Trophoblast cell (in vitro differentiated cells and primary cell): ENCODE measurements at places on chromosomes 1 and 21.

DNA sequence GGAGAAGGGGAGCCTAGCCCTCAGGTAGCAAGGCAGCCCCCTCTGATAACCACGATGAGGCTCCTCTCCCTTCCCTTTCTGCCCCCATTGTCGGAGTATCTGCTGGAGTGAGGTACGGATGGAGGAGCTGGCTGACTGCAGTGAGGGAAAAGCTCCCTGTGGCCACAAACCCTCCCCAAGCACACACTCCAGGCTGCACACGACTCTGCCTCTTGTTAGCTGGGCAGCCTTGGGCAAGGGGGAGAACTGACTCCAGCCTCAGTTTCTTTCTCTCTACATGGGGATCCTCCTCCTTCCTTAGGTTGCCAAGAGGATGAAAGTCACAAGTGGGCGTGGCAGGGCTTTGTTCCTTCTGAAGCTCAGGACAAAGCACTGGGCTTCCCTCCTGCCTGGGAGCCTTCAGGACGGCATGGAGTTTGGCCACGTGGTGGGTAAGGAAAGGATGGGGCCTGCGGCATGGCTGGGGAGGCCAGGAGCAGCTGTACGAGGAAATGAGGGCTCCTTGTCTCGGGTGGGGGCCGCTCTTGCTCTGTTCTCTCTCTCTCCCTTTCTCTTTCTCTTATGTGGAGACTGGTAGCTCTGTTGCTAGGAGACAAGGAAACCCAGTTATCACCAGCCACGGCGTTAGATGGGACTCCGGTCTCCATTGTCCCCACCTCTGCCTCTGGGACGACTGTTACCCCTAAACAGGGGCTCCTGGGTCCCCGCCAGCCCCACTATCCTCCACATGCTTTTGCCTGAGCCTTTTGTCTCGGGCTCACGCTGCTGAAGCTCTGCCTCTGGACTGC is 39.7 kb downstream of the LRP8 start:
- DNase-seq = no peak

GRCh38 chr1:50179639-50180038 is 70.9 kb downstream of the ELAVL4 start:
- DNase-seq = no peak

DNA sequence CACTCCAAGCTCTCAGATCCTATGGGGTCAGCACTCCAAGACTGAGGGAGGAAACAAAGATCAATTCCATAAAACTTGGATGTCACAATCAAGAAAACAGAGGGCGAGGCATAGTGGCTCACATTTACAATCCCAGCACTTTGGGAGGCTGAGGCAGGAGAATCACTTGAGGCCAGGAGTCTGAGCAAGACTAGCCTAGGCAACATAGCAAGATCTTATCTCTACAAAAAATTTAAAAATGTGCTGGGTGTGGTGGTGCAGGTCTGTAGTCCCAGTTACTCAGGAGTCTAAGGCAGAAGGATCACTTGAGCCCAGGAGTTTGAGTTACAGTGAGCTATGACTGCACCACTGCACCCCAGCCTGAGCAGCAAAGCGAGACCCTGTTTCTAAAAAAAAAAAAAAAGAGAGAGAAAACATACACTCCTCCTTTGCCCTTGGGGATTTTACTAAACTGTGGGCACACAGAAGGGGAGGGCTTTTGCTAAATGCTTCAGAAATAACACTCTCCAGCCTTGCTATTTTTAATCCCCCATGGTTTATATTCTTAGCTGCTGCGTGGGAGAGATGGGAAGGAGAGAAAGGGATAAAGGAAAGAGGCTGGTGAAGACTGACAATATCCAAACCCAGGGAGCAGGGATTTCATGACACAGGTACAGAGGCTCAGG is 18.1 kb downstream of the ARHGEF2 start:
- peak; percentile 89 for DNase-seq

DNA sequence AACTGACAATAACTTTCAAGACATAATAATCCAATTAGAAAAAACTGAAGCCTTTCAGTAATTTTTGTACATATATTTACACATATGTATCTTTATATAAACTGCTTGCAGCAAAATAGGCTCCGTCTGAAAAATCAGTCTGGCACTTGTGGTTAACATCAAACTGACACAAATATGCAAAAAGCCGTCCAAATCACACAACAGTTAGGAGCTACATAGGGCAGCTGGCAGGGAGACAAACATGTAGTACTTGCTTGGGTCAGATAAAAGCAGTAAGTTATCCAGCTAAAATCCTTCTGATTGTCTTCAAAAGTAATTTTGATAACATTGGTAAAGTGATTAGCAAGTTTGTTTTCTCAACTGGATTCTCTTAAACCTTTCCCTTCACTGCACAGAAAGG is 14.7 kb upstream of the GUCA2A start:
- DNase-seq = no peak

DNA sequence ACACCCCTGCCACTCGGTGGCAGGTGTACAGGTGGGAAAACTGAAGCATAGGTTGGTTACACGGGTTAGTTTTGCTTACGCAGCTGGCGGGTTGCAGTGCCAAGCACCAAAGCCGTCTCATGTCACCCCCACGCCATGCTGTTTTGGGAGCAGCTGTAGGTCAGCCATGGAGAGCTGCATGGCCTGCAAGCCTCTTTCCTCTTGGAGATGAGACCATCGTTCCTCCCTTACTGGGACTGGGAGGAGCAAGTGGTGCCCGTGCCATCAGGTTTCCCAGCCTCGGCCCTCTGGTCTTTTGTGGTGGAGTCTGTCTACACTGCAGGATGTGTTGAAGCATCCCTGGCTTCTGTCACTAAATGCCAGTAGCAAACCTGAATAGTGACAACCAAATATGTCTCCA is 46.9 kb downstream of the AJAP1 start:
- DNase-seq = no peak

DNA sequence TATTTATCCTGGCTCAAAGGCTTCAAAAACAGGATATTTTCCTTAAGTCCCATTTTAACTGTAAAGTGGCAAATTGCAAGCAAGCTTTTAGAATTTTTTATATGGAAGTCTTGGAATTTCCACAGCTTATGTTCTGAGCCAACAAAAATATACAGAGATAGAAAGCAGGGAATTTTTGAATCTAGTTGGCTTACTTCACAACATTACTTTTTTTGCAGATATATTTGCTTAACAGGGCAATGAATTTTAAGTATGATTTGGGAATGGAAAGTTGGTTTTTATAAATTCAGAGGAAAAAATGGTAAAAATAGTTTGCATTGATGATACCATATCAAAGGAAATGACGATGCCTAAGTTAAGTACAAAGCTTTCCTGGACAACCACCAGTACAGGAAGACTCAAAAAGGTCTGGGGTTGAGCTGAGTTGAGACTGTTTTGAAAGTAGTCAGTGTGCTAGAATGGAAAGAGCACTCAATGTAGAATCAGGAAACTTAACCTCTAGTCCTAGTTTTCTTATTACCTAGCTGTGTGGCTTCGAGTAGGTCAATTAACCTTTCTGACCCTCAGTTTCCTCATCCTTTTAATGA is 11.0 kb upstream of the VCAM1 start:
- no peak for DNase-seq

GRCh38 chr1:113178522-113178921 is 105.5 kb downstream of the LRIG2 start:
- DNase-seq = no peak

GRCh38 chr1:186139115-186139514 is 235.9 kb downstream of the TPR start:
- no peak for DNase-seq

GRCh38 chr1:209647156-209647555 is 5.1 kb downstream of the LAMB3 start:
- no peak for DNase-seq

- no peak for DNase-seq
These were observed 15.9 kb upstream of the SLC19A1 start for GRCh38 chr21:45558044-45558721.

GRCh38 chr1:227447531-227447990 is 115.8 kb upstream of the ZNF678 start:
- peak; percentile 40 for DNase-seq

DNA sequence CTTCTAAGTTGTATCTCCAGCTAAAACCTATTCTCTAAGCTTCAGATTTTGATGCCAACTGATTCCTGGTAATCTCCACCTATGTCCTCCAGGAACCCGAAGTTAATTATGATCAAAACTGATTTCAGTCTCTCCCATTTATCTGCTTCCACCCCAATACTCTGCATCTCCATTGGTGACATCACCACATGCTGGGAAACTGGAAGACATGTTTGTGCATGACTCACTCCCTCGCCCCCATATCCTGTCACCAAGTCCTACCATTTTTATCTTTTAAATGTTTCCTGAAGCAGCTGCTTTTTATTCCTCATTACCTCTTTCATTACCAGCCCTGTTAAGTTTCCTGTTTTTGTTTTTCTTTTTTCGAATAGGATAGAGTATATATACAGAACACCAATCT is 228.5 kb downstream of the LRRC40 start:
- DNase-seq = no peak
